ENCODE measurements at places on chromosomes 3 and 15.

DNA sequence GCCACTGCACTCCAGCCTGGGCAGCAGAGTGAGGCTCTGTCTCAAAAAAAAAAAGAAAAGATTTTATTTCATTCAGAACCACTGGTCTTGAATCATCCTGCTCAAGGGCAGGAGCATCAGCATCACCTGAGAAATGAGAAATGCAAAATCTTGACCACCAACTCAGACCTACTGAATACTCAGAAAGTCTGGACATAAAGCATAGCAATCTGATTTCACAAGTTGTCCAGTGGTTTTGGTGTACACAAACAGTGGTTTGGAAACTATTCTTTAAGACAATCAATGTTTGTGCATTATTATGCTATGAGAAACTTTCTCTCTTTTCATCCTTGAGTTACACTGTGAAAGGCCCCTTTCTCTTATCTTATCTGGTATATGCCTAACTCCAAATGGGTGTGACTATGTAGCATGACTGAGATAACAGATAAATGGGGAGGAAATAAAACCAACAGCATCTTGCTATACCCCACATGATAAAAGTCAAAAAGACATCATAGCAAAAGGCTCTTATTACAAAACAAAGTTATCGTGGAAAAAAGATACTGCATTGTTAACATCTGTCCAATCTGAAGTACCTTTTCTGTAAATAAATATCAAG lies 174.2 kb upstream of the STT3B start:
- no peak for DNase-seq

GRCh38 chr3:149902498-149903139 lies 68.1 kb downstream of the PFN2 start:
- DNase-seq = no peak

DNA sequence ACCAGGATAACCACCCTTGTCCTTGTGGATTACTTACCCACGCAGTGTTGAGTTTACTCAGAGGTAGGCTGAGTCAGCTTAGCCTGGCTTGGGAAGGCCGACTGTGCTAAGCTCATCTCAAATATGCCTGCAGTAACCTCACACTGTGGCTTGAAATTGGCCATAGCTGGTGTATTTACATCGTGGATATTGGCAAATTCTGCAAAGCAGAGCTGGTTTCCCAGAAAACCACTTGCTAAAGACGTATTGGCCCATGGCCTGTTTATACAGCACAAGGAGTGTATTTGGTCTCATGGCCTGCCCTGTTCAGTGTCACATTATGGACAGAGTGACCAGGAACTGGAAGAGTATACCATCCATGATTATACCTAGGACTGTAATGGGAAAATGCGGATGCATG lies 170.5 kb upstream of the UBE3A start:
- no peak for DNase-seq

GRCh38 chr15:62782896-62783295 lies 259.7 kb upstream of the TPM1 start:
- DNase-seq = no peak

- no peak for DNase-seq
Measured at GRCh38 chr3:175192536-175192935, 333.4 kb downstream of the NAALADL2 start.

DNA sequence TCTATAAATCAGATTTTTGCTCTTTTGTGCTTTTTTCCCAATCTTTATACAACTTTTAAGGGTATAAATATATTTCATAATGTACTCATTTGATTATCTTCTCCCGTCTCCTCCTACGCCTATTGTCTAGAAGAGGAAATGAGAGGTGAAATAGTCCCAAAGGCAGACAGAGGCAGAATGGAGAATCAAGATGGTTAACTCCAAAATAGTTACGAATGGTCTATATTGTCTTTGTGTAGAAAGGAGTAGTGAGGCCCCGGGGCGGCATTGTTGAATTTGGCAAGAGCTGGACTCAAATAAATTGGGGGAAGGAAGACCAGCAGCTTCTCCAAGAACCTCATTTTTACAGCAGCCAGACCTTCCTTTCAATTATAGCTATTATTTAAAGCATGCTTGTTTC lies 23.9 kb downstream of the ITPR1 start:
- DNase-seq = no peak

GRCh38 chr15:59224474-59224873 lies 17.8 kb downstream of the LDHAL6B start:
- DNase-seq = no peak

DNA sequence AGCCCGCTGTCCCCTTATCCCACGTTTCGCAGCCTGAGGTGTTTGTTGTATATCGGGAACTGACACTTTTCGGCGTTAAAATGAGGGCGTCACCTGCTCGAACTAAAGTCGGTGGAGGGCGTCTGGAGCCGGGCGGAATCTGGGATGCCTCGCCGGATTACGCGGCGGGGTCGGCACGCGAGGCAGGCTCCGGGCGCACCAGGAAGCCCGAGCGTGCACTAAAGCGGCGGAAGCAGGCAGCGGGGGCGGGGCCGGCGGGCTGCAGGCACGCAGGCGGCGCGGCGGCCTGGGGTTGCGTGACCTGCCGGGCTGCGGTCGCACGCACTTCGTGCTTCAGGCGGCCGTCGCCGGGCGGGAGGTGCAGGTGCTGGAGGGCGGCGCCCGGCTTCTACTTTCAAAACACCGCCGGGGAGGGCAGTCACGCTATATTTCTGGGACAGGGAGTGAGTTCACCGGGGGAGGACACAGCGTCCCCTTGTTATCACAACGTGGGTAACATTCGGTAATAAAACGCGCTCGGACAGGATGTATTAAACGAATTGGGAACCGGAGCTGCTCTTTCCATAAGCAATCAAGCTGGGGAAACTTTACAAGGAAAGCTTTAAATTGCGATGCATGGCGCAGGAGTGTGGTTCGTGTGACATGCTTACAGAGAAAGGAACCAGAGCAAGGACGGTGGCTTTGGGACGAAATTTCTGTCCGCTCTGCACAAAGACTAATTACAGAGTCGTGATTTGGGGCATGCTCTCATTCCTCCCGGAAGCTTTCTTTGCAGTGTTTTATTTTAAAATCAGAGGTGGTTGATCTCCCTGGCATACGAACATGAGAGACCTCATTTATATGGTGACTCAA lies 9.1 kb upstream of the LEKR1 start:
- peak; percentile 89 for DNase-seq

DNA sequence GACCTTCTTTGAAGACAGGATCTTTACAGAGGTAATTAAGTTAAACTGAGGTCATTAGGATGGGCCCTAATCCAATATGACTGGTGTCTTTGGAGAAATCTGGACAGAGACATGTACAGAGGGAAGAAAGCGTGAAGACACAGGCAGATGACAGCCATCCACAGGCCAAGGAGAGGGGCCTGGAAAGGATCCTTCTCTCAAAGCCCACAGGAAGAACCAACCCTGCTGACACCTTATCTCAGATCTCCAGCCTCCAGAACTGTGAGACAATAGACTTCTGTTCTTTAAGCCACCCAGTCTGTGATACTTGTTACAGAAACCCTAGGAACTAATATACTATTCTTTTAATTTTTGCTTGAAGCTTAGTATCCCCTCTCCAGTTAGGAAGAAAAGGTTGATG lies 74.2 kb downstream of the WDR76 start:
- no peak for DNase-seq

DNA sequence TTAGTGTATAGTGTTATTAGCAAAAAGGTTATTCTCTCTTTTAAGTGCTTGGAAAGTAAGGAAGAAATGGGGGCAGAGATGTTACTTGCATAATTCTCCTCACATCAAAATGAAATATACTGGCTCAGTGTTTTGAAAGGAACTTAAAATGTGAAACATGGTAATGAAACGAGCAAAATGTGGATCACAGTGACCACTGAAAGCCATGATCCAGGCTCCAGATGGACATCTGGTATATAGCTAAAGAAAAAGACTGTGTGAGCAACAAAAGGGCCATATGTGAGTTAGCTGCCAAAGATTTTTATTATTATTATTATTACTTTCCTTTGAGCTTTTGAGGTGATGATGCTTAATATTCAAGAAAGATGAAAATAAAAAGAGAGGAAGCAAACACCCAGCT lies 89.6 kb downstream of the GAP43 start:
- no peak for DNase-seq

DNA sequence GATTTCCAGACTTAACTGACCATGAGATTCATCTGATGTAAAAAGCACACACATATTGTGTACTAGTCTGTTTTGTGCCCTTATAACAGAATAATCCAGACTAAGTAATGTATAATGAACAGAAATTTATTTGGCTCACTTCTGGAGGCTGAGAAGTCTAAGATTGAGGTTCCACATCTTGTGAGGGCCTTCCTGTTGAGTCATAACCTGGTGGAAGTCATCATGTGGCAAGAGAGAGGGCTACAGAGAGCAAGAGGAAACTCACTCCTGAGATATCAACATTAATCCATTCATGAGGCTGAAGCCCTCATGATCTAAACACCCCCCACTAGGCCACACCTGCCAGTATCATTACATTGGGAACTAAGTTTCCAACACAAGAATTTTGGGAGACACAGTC lies 977.6 kb downstream of the MCTP2 start:
- no peak for DNase-seq

DNA sequence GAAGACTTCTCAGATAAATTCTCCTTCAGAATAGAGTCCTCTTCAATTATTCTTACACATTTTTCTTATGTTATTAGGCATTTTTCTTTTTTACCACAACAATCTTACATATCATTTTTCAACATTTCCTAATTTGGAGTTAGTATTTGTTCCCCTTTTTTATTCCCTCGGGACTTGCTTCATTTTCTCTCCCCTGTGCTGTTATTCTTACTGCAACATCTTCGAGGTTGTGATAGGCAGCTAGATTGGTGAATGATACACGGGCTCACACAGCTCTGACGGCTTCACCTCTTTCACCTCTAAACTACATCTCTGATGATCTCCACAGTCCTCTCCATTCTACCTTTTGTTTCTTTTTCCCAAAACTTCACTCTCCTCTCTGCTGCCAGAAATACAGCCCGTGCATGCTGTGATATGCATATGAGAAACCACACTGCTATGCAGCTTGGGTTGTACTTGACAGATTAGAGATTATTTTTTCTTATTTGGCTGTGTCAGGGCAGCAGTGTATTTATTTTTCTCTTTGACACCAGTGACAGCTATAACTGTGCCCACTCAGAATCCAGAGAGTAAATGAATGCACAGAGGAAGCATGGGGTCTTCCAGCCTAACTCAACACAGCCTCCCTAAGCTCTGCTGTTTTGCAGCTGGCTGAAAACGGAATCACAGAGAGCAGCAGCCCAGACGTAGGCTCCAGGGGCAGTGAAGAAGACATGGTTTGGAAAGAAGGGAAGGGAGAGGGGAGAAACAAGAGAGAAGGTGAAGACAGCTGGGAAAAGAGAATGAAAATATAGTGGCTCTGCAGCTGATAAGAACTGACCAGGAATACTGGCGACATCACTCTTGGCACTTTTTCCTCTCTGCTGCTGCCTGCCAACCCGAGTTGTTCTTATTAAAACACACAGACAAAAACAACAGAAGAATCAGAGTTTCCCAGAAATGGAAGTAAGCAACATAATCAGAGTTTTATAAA lies 61.8 kb downstream of the SLC9A9 start:
- DNase-seq = peak; percentile 60

DNA sequence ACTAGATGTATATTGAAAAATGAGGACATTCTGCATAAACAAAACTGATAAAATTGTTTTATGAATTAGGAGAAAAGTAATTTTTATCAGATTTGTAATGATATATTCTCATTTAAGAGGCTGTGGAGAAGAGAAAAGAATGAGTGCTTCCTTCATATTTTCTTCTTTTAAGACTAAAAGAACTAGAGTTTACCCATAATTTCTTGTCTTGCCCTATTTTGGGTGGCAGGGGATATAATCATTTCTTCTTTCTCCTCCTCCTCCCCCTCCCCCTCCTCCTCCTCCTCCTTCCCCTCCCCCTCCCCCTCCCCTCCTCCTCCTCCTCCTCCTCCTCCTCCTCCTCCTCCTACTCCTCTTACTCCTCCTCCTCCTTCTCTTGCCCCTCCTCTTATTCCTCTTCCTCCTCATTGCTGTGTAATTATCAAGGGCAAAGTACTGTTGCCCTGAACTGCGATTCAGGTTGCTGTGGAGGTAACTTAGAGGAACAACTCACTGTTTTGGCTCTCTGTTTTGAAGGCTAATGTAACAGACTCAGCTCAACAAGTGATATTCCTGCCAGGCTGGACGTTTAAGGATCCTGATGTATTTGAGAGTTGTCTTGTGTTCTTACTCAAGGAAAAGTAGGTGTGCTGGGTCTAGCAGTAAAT lies 555.4 kb downstream of the AGBL1 start:
- no peak for DNase-seq

DNA sequence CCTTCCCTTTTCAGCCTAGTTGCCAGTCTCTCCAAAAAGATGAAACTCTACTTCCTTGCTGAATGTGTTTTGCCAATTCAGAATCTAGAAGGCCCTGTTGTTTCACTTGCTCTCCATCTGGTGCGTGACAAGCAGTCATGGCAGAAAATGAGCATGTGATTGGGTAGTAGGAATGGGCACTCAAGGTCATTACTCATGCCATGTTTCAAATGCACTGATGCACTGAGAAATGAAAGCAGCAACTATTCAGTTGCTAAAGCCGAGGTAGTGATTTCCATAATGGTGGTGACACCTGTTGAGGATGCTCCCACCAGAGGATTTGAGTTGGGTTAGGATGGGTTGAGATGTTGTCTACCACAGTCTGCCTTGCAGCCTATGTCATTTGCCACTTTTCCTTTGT lies 12.7 kb downstream of the ZBTB38 start:
- DNase-seq = no peak

DNA sequence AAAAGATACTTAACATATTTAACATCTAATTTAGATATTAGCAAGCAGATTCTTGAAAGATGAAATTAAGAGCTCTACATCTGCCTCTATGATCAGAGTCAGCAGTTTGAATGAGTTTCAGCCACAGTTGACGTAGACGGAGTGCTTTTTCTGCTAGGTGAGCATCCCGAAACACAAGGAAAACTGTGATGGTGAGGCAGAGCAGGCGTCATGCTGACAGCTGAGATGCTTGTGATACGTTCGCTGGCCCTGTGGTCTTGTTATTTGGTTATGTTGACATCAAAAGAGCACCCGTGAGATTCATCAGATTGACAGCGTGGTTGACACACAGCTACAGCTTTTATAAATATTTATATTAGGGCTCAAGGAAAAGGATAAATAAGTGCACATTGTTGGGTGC lies 19.6 kb upstream of the GOLGA8B start:
- DNase-seq = no peak

DNA sequence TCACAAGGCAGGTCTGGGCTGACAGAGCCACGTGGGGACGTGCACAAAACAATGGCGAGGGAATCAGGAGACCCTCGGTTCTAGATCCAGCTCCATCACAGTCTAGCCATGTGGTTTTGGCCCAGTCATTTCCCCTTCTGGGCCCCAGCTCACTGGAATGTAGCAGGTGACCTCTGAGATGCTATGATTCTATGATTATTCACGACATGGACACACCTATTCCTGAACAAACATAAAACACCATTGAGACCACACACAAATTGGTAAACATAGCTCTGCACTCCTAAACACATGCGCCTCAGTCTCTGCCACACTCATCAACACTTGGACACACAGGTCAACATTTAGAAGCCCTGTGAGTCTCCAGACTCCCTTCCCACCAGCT lies 9.0 kb downstream of the IGDCC4 start:
- DNase-seq = no peak

GRCh38 chr3:32238453-32239306 lies at the start of gene CMTM8:
Gene CMTM8, plus strand, starts transcription at chr3:32238680. Its CDS starts 293 bp downstream, at chr3:32238973.
- peak; percentile 27 for DNase-seq

DNA sequence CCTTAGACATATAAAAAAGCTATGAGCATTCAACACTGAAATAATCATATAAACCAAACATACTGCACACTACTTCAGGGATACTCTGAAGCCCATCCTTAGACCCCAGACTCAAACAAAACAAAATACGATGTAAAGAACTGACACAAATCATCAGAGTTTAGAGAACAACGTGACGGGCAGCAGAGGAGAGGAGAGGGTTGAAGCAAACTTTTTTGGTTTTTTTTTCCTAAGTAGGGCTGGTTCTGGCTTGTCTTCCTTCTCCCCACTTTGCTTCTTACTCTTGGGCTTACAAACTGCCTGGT lies 34.7 kb downstream of the GAP43 start:
- no peak for DNase-seq
